ENCODE measurements at places on chromosomes 2 and 18.
A peak's percentile ranks its signal among the peaks of the same experiment; 100 is the strongest.

DNA sequence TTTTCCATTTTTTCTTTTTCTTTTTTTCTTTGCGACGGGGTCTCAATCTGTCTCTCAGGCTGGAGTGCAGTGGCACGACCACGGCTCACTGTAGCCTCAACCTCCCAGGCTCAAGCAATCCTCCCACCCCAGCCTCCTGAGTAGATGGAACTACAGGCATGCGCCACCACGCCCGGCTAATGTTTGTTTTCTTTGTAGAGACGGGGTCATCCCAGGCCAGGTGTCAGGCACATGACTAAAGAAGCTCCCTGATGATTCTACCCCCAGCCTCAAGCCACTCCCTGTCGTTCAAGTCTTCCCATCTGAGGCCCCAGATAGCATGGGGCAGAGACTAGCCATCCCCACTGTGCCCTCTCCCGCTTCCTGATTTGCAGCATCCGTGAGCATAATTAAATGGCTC is 9.8 kb upstream of the FZD5 start:
- DNase-seq, result no peak

- no peak for DNase-seq
Observed at GRCh38 chr2:48039209-48039990, 133.1 kb upstream of the FBXO11 start.

DNA sequence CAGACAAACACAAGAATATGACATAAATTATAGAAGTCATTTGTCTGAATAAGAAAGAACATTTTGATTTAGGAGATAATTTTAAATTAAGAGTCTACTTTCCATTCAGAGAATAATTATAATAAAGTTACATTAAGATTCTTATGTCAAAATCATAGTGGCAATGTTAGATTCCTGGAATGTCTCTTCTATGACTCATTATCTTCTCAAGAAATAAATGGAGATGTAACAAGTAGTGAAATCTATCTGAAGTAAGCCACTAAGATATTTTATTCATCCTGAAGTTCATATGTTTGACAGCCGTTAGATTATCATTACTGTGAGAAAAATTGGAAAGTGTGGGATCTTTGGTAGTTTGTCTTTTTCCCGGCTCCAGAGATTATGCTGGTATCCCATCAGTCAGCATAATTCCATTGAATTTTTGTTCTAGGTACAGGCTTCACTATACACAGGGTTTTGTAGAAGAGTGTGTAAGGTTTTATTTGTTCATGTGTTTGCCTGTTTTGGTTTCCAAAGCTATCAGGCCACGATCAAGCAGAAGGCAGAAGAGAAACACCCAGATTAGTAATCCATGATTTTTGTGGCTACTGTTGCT is 1246.6 kb upstream of the LRRTM1 start:
- no peak for DNase-seq

DNA sequence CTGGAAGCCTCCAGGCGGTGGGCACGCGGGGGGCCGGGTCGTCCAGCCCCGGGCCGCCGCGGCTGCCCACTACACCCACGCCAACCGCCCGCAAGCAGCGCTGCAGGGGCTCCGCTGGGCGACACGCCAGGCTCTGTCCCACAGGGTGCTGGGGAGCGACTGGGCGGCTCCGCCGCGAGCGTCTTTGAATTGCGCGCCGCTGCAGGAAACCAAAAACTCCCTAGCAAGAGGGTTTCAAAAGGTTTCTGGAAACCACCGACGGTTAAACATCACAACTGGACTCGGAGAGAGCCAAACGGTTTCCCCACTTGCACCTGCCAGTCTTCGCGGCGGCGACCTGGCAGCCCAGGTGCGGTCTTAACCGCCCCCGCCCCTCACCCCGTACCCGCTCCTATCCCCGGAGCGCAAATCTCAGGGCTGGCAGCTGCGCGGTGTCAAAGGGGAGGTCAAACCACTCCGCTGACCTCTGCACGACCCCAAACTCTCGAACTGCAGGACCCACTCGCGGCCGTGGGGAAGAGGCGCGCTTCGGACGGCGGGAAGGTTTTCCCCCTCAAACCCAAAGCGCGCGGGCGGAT is 1.0 kb downstream of the CXCR4 start:
- DNase-seq, result peak; percentile 21

DNA sequence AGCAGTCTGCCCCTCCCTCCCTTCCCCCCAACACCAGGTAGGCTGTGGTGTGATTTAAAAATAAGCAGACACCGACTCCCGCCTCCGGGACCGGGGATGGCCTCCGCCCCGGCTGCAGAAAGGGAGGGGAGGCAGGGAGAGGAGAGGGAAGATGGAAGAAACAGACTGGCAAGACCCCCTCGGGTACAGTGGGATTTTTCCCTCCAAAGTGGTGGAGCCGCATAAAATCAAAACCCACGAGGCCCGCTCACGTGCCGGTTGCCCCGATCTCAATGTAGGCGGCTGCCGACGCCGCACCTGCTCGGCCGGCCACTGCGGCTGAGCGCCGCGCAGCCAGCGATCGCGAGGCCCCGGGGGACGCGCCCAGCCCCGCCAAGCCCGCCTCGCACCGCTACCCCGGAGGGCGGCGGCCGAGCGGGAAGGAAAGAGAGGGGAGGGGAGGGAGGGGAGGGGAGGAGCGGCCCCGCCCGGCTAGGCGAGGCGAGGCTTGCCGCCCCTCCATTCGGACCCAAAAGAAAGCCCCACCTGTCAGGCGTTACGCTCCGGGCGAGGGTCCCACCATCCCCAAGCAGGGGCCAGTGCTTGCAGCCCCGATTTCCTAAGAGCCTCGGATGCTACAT is 811 bp downstream of the ADD2 start:
- no peak for DNase-seq

DNA sequence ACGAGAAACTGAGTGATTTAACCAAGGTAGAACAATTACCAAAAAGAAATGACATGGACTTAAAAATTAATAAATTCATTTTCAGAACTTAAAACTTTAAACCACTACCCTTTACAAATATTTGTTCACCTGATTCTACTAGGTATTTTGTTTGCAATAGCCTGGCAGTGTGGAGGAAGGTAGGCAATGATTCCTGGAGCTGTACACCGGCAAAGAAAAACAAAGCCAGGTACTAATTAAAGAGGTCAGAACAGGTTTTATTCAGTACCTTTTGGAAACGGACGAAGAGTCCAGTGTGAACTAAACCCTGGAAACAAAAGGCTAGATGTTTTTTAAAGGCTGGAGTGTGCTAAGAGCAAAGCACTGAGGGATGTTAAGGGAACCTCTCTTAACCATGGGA is 561.3 kb upstream of the FSHR start:
- DNase-seq, result no peak

DNA sequence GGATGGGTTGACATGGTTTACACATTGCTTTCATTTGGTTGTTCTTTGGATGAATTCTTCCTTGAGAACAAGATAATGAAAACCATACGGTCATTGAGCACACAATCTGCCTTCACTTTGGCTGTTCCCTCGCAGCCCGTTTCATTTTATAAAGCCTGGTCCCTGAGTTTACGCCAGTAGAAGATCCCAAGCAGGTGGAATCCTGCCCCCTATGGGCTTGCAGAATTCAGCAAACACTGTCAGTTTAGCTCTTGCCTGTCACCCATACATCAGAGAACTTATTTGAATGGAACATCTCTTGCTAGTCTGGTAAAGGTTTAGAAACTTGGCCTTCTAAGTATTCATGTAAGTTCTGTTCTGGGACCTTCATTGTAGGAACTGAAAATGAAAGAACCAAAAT is 666.4 kb upstream of the ZEB2 start:
- DNase-seq, result no peak

DNA sequence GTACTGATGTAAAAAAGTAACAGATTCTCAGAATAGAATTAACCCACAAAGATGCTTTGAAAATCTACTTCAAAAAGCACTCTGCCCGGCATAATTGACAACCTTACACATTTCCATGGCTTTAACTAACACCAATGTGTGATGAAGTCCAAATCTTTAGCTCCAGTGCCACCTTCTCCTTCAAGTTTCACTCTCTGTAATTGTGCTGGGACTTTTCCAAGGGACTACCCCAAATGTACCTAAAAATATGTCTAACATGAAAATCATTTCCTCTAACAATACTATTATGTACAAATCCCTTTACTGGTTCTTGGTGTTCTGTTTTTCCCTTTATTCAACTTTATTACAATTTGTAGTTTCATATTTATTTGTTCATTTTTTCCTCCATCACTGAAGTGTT is 20.6 kb upstream of the UBE2E3 start:
- DNase-seq, result no peak

- DNase-seq, result no peak
Observed at GRCh38 chr18:46335534-46336101, 231.4 kb downstream of the HAUS1 start.

DNA sequence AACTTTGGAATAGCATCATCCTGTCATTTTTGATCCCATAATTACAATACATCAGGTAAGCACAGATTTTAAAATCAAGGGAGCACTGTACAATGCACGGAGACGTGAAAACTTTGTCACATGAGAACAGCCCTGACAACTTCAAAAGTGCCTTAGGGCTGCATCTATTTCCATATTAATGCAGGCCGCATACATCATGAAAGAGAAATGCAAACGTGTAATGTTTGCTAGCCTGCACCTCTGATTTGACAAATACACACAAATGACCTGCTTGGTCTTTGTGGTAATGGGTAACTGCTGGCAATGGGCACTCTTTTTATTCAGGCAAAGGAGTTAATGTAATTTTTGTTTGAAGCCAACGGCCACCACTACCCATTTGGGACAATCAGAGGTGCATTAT is 202.0 kb upstream of the EPHA4 start:
- no peak for DNase-seq

- no peak for DNase-seq
Observed at GRCh38 chr18:48990481-48991318, 39.9 kb upstream of the SMAD7 start.

DNA sequence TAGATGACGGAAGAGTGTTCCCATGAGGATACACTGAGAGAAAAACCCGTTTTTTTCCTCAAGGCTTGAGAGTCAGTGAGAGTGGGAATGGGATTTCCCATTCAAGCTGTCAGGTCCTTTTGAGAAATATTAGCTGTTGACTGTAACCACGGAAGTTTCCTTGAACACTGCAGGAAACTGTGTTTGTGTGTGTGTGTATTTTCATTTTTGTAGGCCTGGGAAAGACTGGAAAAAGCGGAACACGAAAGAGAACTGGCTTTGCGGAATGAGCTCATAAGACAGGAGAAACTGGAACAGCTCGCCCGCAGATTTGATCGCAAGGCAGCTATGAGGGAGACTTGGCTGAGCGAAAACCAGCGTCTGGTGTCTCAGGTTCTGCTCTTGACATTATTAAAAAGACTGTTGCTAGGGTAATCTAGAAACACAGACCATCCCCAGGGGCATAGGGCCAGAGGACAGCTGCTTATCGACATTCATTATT is 98.8 kb upstream of the EML6 start:
- DNase-seq, result no peak

DNA sequence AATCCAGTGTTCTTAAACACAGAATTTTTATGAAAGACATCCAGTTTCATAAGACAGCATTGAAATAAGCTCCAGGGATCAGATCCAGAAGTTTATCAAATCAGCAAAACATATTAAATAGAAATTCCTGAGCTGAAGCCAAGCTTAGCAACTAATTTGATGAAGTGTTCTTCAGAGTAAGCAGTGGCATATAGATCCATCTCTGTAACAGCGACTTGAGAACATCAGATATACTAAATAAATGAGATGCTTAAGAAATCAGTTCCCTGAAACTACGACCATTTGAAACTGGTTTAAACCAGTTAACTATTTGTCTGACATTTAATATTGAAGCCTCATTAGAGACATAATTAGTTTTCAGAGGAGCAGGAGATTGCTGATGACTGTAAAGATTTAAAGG is 34.1 kb downstream of the PPP1R1C start:
- no peak for DNase-seq

DNA sequence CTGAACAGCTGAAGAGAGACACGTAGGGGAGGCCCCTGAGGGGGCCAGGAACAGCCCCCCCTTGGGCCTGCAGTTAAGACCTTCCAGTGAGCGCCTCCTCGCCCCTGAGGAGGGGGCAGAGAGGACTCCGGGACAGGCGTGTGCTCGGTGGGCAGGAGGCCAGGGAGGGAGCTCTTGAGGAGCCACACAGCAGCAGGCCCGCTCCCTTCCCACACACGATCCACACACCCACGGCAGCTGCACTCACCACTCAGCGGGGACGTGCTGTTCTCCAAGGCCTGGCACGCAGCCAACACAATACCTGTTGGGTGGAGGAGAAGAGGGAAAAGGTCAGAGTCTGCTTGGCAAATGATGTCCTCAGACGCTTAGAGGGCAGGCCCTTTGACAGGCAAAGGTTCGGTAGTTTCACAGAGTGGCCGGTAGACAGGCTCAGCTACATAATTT is 39.0 kb downstream of the TGFA start:
- no peak for DNase-seq

DNA sequence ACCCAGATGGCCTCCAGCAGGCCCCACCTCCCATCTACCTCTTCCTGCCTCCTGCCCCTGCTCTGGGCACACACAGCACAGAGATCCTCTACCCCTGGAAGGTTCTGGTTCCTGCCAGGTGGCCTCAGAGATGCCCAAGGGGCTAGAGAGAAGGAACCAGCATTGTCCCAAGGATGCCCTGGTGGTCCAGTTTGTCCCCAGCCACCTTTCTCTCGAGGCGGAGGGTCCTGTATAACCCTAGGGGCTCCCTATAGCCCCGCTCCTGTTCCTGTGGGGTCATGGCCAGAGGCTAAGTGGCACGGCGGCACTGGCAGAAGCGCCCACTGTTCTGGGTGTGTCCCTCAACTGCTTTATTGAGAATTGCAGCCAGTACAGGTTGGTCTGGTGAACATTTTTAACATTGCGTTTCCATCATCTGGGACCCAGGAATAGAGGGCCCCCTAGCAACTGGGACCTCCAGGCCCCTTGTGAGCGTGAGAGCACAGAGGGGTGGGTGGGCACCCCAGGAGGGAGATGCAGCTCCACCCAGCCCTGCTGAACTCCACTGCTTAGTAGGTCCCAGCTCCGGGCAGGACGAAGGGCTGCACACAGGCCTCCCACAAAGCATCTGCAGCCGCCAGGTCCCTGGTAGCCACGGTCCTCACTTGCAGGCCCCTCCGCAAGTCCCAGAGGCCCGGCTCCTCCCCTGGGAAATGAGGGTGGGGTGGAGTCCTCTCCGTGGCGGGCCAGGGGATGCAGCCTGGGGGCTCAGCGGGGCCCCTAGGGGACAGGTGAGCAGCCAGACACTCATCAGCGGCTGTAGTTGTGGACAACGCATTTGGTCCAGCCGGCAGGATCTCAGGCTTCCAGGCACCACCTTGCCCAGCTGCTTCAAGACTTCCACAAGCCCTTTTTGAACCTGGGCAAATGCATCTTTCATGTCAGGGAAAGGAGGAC is 33.1 kb downstream of the GPC1 start:
- no peak for DNase-seq

GRCh38 chr2:10087360-10087759 is 7.1 kb upstream of the CYS1 start:
- no peak for DNase-seq

- DNase-seq, result no peak
Observed at GRCh38 chr2:75253526-75253925, 54.2 kb upstream of the TACR1 start.

- DNase-seq, result no peak
Observed at GRCh38 chr2:96594691-96595152, 43.4 kb downstream of the KANSL3 start.

Data from stimulated activated CD8-positive, alpha-beta memory T cell treated with anti-CD3 and anti-CD28 coated beads, Interleukin-15, amount 100 ng/mL, for 24 hours (primary cell).